Dorsolateral prefrontal cortex (tissue), 122 donors: ENCODE measurements at places on chromosomes 1 and 21.

DNA sequence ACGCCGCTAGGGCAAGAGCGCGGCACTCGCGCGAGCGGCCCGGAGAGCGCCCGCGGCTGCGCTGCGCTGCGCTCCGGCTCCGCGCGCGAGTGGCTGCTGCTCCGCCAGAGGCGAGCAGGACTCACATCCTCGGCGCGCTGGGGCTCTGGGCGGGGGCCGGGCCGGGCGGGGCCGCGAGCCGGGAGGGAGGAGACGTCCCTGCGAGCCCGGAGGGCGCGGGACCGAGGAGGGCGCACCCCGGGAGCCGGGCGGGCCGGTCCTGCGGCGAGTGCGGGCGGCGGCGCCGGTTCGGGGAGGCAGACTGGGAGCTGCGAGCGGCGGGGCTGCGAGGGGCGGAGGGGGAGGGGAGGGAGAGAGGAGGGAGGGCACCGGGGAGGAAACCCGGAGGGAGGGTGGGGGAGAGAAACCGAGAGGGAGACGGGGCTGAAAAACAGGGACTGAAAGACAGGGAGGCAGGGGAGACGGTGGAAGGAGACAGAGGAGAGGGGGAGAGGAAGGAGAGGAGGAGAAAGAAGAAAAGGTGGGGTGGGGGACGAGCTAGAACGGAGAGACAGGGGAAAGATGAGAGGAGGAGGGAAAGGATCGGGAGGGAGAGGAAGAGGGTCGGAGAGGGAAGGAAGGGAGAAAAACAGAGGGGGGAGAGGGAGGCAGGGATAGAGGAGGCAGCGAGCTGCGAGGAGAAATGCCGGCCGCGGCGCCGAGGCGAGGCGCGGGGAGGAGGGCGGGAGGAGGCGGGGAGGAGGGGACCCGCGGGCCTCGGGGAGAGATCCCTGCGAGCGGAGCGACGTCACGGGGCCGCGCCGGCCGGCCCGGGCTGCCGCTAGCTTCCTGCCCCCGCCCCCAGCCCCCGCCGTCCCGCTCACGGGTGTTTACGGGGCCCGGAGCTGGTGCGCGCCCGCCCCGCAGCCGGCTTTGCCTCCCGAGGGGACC, at the start of gene CAMK2N1:
CAMK2N1 (minus strand) TSS at position 684 of the 930 bp plus-strand sequence. CDS start 831 bp downstream, outside the sequence.
- DNase-seq = peak; percentile 89

DNA sequence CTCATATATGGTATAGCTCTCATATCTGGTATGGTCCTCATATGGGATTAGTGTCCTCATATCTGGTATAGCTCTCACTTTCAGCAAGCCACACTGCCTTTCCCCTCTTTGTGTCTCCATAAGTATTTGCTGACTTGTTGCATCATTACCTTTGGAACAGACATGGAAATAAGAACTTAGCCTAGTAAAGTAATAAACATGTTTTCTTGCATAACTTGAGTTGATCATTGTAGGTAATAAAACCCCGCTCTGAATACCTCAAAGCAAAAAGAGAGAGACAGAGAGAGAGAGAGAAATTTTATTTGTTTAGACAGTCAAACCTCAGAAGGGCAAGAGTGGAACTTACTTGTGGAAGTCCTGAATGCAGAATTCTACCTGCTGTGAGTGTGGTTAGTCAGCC, 170.3 kb downstream of the GREM2 start:
- DNase-seq = no peak

DNA sequence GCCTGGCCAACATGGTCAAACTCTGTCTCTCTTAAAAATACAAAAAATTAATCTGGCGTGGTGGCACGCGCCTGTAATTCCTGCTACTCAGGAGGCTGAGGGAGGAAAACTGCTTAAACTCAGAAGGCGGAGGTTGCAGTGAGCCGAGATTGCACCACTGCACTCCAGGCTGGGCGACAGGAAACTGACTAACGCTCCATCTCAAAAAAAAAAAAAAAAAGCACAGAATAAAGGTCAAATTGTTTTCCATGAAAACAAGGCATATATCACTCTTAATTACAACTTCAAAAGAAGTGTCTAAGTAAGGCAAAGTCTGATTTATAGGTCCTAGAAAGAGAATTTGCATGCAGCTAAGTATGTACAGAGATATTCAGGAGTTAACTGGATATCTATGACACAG, 25.6 kb downstream of the EYA3 start:
- no peak for DNase-seq

- no peak for DNase-seq
Observed at GRCh38 chr1:8347635-8348034, 29.7 kb downstream of the SLC45A1 start.

DNA sequence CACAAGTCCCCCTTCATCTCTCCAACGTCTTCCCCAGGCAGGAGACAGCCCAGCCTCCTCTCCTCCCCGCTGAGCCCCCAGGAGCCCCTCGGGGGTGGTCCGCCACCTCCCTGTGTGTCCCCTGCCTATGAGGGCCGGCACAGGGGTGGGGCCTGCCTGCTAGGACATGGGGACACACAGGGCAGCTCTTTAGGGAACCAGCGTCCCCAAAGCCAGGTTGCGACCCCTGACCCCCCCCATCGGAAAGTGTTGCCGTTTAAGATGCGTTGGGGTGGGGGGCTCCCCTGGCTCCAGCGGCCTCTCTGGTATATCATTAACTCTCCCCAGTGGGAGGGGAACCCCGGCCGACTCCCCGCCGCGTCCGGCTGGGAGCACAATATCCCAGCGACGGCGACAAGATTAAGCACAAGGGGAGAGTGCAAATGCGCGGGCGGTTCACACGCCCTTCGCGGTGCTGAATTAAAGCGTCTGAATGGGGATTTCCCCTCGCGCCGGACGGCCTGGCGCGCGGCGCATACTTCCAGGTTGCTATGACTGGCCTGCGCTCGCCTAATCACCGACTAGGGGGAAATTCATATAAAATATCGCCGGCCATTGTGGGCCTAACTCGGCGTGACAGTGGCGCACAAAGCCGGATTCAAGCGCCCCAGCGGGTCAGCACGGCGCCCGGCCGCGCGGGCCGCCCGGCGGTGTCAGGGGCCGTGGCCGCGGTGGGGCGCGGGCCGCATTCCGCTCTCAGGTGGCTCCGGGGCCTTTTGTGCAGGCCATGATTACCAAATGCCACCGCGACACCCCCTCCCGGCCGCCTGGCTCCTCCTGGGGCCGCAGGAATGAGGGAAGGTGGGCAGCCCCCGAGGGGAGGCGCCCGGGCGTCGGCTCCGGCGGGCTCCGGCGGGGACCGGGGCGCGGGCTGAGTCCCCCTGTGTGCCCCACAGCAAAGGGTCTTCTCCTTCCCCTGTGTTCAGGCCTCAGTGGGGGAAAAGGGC, 30.9 kb downstream of the WNT3A start:
- DNase-seq = no peak

DNA sequence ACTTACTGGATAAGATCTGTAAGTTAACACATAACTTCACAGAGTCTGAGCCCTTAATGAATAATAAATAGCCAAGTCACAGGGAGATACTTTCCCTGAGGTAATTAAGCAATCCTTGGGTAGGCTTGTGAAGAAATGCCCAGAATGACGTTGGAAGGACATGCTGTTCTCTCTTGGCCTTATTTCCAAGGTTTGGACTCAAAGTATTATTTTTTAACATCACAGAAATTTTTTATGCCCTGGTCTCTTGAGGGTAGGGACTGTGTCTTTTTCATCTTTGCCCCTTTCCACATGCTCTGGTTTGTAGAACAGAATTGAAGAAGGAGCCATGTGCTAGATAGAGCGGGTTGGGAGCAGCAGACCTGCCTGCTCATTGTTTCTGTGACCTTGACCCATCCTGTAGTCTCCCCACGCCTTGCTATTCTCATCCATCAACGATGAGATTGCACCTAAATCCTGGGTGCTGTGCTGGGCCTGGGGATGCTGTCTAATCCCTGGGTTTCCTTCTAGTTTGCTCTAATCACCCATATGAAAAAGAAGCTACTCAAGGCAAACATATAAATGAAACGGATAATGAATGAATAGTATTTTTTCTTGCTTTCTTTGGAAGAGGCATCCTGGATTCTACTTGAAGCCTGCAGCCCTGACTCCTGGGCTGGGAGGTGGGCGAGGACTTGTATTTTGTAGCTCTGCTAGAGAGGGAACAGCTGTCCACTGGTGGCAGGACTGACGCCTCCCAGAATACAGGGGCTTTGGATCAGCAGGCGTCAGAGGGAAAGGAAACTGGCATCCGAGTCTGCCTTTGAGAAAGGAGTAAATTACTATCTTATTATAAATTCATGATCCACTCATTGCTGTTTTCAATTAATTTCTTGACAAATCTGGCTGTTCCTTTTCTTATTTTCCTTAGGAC, 17.5 kb upstream of the LAMTOR5 start:
- no peak for DNase-seq

- DNase-seq = no peak
Observed at GRCh38 chr1:243799908-243800307, 50.1 kb downstream of the AKT3 start.

DNA sequence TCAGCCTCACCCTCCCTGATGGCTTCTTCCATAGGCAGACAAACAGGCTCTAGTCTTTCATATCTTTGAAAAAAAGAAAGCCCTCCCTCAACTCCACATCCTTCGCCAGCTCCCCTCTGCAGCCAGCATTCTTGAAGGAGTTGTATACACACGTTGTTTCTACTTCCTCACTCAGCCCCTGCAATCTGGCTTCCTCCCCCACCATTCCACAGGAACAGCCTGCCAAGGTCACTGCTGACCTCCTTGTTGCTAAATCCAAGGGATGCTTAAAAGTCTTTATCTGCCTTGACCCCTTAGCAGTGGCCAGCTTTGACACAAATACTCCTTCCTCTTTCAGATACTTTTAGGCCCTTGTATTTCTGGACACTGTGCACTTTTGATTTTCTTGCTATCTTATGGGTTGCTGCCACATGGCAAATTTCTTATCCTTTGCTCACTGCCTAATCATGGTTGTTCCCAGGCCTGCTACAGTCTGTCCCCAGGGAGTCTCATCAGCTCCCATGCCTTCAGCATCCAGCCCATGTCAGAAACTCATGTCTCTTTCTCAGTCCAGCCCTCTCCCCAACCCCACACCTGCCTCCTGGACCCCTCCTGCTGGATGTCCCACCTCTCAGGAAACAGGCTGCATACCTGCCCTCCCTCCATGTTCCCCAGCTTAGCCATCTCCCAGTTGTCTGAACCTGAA, 8.3 kb downstream of the FAM229A start:
- DNase-seq = no peak

DNA sequence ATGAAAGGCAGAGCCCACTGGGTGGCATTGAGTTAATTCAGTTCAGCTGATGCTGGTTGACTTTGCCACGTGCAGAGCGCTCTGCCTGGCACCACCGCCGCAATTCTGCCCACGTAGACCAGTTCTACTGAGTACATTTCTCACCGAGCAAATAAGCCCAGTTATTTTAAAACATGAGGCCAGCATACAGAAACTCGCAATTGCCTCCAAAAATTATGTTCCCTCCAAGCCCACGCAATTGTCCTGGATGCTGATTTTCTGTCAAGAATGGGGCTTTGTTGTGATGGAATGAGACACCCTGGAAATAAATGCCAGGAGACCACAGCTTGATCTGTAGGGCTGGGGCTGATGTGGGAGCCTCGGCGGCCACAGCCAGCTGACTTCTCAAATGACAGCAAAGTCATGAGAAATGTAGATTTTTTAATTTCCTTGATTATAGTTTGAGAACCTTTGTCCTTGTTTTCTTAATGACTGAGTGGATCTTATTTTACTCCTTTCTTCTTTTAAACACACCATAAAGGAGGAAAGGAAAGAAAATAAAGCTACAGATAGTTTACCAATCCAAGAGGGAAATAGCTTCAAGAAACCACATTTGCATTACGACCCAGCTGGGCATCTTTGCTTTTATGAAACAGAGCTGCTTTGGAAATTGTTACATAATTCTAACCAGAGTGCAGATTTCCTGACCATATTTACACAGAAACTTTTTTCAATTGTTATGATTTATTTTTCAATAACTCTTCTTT, 11.6 kb upstream of the PARP1 start:
- DNase-seq = peak; percentile 74

DNA sequence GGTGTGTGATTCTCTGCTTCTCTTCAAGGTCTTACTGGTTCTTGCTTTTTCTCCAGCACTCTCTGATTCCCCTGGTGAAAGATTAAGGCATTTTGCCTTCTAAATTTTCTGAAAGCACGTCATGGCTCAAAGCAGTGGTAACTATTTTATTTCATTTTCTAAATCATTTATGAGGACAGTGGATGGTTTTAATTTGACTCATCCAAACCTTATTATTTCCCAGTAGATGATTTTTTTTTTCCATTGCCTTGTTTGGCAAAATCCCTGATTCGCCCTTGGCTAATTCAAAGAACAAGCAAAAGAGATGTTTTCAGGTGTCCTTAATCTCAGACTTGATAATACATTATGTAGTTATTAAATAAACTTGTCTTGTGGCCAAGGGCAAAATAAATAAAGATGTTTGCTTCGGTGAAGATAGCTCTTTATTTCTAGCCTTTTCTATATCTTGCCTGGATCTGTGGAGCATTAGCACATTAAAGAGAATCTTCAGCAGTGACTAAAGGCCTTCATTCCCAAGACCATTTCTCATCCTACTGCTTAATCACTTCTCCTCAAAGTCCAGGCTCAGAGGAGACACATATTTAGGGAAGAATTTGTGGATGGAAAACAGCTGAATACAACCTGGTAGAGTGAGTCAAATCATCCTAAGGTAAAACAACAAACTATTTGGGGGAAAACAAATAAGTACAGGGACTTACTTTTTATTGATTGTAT, 359.8 kb downstream of the DUSP10 start:
- no peak for DNase-seq

- no peak for DNase-seq
Observed at GRCh38 chr1:83131692-83131955, 867.3 kb downstream of the TTLL7 start.

GRCh38 chr1:3771108-3772026, 1.2 kb upstream of the SMIM1 start:
- DNase-seq = no peak

DNA sequence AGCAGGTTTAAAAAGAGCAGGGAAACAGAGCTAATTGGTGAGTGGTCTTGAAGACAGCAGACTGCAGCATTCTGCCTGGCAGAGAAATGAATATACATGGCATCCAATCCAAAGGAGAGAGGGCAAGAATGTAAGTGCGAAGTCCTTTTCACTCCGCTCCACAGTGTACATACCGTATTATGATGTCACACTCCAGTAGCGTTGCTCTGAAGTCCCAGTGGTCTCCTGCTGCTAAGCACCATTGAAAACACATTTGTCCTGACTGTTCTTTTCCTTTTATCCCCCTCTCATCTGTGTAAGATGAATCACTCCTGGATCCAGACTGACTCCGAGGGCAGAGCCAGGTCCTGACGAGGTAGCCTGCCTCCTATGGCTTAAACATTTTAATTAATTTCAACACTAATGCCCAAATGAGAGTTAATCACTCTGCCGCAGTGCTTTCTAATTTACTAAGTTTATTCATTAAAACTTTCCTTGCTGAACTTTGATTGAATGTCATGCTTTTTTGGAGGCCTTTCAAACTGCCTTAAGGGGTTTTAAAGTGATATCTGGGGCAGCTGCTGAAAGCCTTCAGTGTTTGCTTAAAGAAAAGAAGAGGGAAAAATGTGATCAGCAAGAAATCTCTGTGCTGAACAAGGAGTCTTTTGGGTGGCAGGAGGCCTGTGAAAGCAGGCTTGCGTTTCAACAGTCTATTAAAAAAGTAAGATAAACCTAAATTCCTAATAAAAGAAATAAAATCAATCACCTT, 227.2 kb downstream of the ATG4C start:
- no peak for DNase-seq

- peak; percentile 61 for DNase-seq
Observed at GRCh38 chr1:229342656-229343569, at the start of gene CCSAP. Gene CCSAP (minus strand): TSS chr1:229343047. CDS start chr1:229342465, 582 bp downstream.
